ENCODE measurements at places on chromosomes 1 and 21.

GRCh38 chr1:59089036-59089798 is 207.7 kb upstream of the FGGY start:
- DNase-seq = no peak

DNA sequence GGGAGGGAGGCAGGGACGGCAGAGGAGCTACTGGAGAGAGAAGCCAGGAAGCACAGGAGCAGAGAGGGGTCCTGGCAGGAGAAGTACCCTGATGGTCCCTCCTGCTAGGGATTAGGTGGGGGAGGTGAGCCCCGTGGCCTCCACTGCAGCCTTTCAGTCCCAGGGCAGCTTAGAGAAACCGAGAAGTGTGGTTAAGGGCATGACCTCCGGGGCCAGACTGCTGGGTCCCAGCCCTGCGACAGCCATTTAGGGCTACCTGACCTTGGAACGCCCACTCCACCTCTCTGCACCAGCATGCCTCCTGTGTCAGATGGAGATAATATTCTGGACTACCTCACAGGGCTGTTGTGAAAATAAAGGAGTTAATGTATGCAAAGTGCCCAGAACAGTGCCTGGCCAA is 47.4 kb downstream of the KCNN3 start:
- DNase-seq = no peak

- DNase-seq = no peak
Measured at GRCh38 chr1:119531606-119532323, 24.8 kb downstream of the HSD3B1 start.

DNA sequence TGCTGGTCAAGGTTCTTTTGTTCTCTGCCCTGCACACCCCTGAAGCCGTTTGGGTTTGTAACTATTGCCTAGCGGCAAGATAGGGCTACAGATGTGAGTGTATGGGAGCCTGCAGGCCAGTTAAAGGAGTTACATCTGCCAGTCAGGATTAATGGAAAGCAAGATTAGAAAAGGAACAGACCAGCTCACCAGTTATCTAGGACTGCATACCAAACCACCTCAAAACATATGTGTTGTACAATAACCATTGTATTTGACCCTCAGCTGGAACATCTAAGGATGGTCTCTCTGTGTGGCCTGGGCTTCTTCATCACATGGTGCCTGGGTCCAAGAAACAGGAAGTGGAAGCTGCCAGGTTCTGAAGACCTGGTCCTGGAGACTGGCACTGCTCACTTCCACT is 52.5 kb upstream of the FBXO28 start:
- DNase-seq = no peak

DNA sequence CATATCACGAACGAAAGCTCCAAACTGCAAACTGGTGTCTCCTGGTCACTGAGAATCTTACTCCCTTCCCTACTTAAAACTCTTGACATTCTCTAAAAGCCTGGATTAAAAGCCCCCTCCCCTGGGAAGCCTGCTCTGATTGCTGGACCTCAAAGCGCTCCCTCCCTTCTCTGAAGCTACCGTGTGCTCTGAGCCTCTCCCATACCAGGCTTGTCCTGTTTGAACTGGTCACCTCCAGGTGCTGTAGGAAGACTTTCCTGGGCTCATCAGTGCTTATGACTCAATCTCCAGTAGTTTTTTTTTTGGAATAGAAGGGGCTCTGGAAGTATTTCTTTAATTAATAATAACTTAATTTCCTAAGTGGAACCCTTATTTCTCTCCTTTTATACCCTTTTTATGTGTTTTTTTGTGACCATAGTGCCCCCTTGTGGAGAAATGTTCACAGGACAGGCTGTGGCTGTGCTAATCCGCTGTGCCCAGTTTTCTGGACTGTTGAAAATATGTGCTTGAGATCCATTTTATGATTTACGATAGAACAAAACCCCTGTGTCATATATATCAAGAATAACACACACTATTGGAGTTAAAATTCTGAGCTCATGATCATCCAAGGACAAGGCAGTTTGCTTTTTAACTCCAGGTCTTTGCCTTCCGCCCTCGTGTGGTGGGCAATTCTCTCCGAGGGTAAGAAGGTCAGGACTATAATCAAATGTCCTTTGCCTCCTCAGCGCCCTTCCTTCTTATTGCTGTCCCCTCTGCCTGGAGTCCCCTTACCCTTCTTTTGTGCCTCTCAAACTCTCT is 16.9 kb downstream of the MTARC1 start:
- peak; percentile 31 for DNase-seq

DNA sequence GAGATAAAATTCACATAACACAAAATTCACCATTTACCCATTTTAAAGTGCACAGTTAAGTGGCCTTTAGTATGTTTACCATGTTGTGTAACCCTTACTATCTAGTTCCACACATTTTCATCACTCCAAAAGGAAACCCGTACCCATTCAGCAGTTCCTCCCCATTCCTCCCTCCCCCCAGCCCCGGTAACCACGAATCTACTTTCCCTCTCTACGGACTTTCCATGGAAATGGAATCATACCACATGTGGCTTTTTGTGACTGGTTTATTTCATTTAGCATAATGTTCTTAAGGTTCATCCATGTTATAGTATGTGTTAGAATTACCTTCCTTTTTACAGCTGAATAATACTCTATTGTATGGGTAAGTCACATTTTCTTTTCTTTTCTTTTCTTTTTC is 10.9 kb downstream of the DOP1B start:
- DNase-seq = no peak

- DNase-seq = no peak
Measured at GRCh38 chr1:31418626-31419323, 5.8 kb downstream of the SERINC2 start.

DNA sequence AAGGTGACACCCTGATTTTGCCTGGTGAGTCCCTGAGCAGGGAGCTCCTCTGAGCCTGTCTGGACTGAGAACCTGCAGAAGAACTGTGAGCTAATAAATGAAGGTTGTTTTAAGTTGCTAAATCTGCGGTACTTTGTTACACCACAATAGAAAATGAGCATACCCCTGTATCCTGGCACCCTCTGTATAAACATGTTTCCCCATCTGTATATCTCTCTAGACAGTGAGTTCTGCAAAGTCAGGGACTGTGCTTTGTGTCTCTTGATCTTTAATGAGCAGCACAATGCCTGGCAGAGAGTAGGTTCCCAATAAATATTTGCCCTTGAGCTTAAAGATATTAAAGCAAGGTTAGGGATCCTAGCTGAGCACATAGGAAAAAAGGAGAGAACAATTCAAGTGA is 228.8 kb downstream of the OMA1 start:
- DNase-seq = no peak

DNA sequence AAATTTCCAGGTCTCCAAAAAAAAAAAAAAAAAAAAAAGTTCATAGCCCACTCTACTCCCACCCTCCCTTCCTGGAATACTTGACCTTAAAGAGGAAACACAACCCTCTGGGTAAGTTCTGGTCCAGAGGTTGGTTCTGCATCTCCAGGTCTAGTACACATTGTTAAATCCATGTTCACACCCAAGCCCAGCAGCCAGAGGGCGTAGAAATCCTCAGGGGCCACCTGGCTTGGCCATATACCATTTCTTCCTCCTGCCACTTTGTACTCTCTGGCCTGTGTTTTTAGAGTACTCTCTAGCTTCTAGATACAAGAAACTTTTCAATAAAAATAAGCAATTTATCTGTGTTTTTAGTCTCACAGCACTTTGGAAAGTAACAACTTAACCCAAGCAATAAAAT is 89.3 kb downstream of the PHTF1 start:
- DNase-seq = no peak

GRCh38 chr1:84037758-84038611 is 39.1 kb upstream of the TTLL7 start:
- no peak for DNase-seq

DNA sequence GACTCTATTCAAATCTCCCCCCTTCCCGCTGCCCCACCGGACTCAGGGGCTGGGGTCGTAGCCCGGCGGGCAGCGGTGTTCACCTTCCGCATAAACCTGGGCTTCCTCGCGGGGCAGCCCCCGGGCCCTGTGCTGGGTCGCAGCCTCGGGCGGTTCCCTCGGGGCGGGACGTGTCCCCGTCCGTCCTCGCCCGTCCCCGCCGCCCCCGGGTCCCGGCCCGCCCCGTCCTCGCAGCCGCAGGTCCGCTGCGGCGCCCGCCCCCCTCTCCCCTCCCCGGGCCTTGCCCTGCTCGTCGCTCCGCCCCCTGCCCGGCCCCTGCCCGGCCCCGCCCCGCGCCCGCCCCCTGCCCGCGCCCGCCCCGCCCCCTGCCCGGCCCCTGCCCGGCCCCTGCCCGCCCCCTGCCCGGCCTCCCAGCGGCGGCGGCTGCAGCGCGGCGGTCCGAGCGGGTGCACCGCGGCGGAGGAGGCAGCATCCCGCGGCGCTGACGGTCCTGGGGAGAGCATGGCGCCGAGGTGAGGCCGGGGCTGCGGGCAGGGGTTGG is at the start of gene COL18A1:
COL18A1 (plus strand) TSS at position 436 of the 541 bp plus-strand sequence; CDS start at position 502, 66 bp downstream.
- DNase-seq = peak; percentile 44

GRCh38 chr1:36486439-36487335 is 4.0 kb upstream of the CSF3R start:
- no peak for DNase-seq

- no peak for DNase-seq
Measured at GRCh38 chr1:32329931-32330466, 6.0 kb downstream of the MARCKSL1 start.

GRCh38 chr21:44459712-44460440 is 4.6 kb downstream of the LRRC3 start:
- no peak for DNase-seq

GRCh38 chr1:161738627-161739287 is 10.8 kb upstream of the DUSP12 start:
- peak; percentile 35 for DNase-seq

GRCh38 chr1:196403803-196404690 is 204.2 kb downstream of the KCNT2 start:
- no peak for DNase-seq

GRCh38 chr1:111813440-111814304 is 58.0 kb downstream of the DDX20 start:
- DNase-seq = no peak

DNA sequence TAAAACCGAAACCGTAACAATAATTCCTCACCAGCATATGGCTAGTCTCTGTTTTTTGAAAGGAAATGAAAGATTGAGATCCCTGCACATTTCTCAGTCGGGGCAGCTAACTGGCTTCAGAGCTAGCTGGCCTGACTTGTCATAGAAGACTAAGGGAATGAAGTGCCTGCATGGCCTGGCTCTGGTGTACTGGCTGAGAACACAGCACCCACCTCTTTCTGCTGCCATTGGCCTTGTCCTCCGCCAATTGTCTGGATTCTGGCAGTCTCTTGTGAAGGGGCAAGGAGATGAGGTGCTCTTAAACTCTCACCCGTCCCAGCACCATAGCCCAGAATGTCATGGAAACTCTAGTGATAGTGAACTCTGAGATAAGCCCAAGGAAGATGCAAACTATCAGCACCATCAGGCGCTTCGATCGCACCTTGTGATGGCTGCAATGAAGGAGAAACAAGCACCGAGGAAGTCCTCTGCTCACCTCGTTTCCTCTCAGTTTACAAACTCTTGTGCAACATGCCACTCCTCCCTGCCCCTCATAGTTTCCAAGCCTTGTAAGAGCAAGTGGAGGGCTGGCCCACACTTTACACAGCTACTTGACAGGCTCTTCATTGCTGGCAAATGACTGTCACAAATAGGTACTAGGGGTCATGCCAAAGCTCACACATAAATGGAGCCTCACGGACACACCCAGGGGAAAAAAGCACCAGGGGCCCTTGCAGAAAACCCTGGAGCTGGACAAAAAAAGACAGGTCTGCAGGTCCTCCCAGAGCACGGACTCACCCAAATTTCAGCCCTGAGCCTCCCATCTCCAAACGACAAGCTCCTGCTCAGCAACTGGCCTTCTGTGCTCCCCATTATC is 16.4 kb downstream of the INPP5B start:
- peak; percentile 49 for DNase-seq

DNA sequence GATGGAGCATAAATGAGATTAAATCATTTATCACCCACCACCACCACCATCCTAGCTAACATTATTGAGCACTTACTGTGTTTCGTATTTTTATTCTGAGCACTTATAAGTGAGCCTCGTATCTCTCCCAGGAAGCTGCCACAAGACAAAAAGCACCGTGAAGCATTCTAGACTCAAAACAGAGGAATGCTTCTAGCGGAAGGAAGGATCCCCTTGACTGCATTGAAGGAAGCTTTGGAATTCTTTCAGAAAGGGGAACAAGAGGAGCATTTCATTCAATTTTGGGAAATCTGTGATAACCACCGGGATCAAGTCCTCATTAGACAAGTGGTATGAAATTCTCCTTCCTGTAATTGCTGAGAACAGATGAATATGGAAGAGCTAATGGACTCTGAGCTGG is 66.3 kb downstream of the PTPN14 start:
- DNase-seq = no peak

DNA sequence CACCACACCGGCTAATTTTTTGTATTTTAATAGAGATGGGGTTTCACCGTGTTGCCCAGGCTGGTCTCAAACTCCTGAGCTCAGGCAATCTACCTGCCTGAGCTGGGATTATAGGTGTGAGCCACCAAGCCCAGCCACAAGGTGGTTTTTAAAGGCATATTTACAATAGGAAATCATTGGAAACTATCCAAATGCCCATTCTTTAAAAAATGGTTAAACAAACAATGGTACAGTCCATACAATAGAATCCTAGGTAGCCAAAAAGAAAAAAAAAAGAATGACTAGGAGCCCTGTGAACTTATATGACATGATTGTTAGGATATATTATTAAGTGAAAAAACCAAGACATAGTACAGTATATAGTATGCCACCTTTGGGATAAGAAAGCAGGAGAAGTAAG is 5.3 kb downstream of the ATP2B4 start:
- DNase-seq = no peak

GRCh38 chr21:39009587-39010225 is 173.5 kb downstream of the PSMG1 start:
- DNase-seq = no peak

DNA sequence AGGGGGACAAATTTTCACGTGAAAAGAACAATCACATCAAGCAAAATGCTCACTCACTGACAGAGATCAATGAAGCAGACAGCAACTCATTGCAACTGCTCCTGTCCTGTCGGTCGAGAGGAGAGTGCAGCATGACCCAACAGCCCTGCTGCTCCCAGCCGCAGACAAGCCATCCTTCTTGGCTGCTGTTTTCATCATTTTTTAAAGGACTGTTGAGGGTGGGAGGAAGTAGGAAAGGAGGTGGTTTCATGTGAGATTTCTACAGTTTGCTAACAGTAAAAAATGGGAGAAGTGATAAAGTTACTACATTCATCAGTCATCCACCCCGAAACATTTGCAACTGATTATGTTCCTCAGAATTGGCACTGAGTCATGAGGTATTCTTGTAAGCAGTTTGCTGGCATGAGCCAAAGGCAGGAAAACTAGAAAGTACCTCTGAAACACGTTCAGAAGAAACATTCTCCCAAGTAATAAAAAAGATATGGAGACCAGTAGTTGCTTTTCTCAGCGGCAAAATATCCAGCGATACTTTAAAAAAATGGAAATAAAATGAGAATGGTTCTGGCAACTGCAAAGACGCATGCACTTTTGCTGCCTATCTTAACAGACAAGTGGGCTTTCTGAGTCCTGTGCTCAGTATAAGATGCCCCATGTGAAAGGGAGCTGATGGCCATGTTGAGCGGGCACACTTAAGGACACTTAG is 72.0 kb upstream of the CLDN14 start:
- DNase-seq = no peak

GRCh38 chr1:159054427-159054826 is 22.1 kb downstream of the AIM2 start:
- DNase-seq = no peak
